HT1080 (cell line): ENCODE measurements at places on chromosomes 5 and 9. TPM values are rescaled to one million over a fixed set of nuclear protein-coding genes. Genes with fewer than 3 reads are reported as not detected.

The PARP8 gene
- total RNA-seq: 6.2 and 10.8 TPM in 2 replicates

The DDX31 gene
- 22.0 and 26.1 TPM in 2 replicates for total RNA-seq

The FAM78A gene
- 1.3 and 2.4 TPM in 2 replicates for total RNA-seq

The COL5A1 gene
- total RNA-seq: 5.4 and 6.5 TPM in 2 replicates

The ARID3C gene
- total RNA-seq: not detected in 2 replicates

The ABCA2 gene
- total RNA-seq: 7.5 and 9.0 TPM in 2 replicates

The CKS2 gene
- 370 and 380 TPM in 2 replicates for total RNA-seq

The DTWD2 gene
- total RNA-seq: 5.8 and 8.2 TPM in 2 replicates

The F12 gene
- 8.5 and 15.2 TPM in 2 replicates for total RNA-seq

The TNFSF8 gene
- not detected in 2 replicates for total RNA-seq

The MSX2 gene
- 0.64 and 0.90 TPM in 2 replicates for total RNA-seq

The PCDHB12 gene
- total RNA-seq: not detected in 2 replicates

The OR1Q1 gene
- total RNA-seq: not detected in 2 replicates
